SW480 (cell line): ENCODE measurements at places on chromosomes 5 and 9.
A peak's percentile ranks its signal among the peaks of the same experiment; 100 is the strongest.

DNA sequence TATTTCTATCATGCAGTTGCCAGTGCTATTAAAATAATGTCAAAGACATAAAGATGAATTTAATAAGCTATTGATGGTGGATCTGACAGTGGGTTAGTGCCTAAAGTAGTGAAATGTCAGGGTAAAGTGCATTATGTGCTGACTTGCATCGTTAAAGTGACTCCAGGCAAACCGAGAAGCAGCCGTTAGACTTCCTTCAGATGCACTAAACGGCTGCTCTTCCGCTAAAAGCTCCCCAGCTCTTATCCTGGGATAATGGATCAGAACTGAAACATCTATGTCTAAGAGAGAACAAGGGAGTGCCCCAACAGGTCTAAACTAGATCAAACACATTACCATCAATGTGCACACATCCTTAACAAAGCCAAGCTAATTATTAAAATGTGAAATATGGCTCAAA, 468.2 kb downstream of the NTRK2 start:
- DNase-seq = no peak

GRCh38 chr5:71586052-71586940, 844 bp upstream of the MCCC2 start:
- DNase-seq = peak; percentile 86

- DNase-seq = no peak
Measured at GRCh38 chr5:1113332-1113690, 1.4 kb upstream of the SLC12A7 start.

- DNase-seq = no peak
Measured at GRCh38 chr9:107907255-107907654, 417.7 kb upstream of the KLF4 start.

- no peak for DNase-seq
Measured at GRCh38 chr9:84059936-84060335, 79.3 kb downstream of the RMI1 start.

DNA sequence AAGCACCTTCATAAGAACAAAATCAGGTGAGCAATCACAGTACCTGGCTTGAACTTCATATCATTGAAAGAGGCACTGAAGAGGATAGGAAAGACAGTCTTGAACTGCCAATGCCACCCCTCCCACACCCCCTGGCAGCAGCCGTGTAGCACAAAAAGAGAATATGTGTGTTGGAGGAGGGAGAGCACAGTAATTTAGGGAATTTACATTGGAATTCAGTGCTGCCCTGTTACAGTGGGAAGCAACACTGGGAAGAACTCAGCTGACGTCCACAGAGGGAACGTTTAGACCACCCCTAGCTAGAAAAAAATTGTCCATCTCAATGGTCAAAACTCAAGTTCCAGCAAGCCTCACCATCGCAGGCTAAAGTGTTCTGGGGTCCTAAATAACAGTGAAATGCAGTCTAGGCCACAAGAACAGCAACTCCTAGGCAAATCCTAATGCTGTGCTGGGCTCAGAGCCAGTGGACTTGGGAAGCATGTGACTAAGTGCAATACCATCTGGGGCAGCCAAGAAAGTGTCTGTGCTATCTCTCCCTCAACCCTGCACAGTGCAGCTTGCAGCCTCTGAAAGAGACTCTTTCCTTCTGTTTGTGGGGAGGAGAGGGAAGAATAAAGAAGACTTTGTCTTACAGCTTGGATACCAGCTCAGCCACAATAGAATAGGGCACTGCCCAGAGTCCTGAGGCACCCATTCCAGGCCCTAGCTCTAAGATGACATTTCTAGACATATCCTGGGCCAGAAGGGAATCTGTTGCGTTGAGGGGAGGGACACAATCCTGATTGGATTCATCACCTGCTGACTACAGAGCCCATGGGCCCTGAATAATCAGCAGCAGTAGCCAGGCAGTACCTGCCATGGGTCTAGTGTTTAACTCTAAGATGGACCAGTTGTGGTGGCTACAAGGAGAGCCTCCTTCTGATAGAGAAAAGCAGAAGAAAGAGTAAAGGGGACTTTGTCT, 62.1 kb upstream of the VLDLR start:
- DNase-seq = no peak

- no peak for DNase-seq
Measured at GRCh38 chr9:131282688-131283422, 6.5 kb upstream of the FAM78A start.

DNA sequence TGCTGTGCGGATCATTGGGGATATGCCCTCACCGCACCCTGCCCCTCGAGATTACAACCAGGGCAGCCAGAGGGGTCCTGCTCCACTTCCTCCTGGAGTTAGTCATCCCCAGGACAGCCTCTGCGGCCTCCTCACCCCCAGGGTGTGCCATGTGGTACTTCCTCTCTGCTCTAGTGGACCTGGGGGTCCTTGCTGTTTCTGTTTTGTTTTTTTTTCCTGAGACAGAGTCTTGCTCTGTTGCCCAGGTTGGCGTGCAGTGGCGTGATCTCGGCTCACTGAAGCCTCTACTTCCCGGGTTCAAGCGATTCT, 5.2 kb upstream of the FCN1 start:
- DNase-seq = no peak

GRCh38 chr9:18705796-18706392, 231.9 kb downstream of the ADAMTSL1 start:
- no peak for DNase-seq

- no peak for DNase-seq
Measured at GRCh38 chr9:14173713-14174112, 140.2 kb downstream of the NFIB start.

DNA sequence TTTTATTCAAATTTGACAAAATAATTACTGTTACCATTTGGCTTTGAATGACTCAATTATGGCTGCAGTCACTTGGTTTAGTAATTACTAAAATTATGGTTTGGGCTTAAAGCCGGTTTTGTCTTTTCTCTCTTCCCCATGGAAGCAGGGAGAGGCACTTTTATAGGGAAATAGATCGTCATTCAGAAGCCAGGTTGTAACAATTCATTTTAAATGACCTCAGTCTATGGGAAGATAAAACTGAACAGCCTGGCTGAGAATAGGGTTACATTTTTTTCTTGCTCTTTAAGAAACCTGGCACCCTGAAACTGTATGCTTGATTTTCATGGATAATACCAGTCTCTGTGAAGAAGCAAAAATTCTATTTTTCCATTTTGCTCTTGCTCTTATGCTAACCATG, 169.8 kb downstream of the SMC2 start:
- no peak for DNase-seq

DNA sequence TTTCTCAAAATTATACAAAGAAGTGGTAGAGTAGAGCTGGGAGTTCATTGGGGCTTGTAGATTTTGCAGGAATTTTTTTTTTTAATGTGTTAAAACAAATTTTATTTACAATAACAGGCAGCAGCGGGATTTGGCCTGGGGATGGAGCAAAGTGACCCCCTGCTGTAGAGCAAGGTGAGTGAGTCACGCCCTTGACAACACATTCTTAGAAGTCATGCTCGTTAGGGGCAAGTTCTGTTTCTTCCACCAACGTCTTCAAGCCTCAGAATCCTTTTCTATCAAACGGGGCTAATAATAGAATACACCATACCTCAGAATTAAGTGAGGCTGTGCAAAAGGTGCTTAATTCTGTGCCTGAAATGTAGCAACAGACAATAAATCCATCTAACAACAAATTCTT, 1.1 kb upstream of the ANKDD1B start:
- DNase-seq = no peak

GRCh38 chr5:54897001-54897400, 88.4 kb downstream of the ESM1 start:
- DNase-seq = no peak

- no peak for DNase-seq
Measured at GRCh38 chr5:98349251-98349989, 424.0 kb upstream of the RGMB start.

GRCh38 chr5:36644727-36645126, 38.3 kb downstream of the SLC1A3 start:
- DNase-seq = no peak

DNA sequence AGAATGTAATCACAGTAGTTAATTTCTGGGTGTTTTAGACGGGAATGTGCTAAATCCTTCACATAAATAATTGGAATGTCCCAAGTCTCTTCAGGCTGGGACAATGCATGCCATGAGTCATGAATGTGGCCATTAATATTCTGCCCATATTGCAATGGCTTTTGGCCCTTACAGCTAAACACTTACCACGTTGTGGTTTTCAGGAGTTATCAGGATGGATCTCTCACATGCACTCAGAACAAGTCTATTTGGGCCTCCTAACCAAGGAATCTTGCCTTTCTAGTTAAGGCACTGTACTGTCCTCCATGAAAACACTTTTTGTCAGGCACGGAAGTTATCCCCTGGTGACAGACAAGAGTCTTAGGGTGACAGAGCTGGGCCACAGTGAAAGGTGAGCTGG, 32.7 kb downstream of the PKD2L2 start:
- peak; percentile 34 for DNase-seq

- DNase-seq = no peak
Measured at GRCh38 chr5:92380069-92380770, 997.1 kb upstream of the ARRDC3 start.

- DNase-seq = no peak
Measured at GRCh38 chr5:35921930-35922329, 16.5 kb downstream of the CAPSL start.

DNA sequence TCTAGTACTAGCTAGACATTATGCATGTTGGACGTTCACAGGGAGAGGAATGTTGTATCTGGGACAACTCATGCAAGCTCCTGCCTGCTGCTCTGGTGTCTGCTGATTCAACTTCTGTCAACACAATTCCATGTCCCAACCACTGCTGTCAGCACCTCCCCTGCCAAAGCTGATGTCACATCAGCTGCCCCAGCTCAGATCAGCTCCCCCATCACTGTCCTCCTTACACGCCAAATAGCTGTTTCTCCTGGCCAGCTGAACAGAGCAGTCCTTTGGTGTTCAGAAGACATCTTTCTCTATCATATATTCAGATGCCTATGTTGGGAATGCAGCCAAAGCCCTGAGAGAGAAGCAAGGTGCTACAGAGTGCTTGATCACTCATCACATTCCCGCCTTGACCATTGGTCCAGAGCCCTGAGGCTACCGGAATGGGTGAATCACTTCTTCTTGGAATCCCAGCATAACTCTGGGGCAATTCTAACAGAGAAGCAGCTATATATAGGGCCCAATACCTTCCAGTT, 223.3 kb downstream of the SEC61B start:
- DNase-seq = no peak

- DNase-seq = no peak
Measured at GRCh38 chr9:92377876-92378275, 26.5 kb downstream of the OGN start.

DNA sequence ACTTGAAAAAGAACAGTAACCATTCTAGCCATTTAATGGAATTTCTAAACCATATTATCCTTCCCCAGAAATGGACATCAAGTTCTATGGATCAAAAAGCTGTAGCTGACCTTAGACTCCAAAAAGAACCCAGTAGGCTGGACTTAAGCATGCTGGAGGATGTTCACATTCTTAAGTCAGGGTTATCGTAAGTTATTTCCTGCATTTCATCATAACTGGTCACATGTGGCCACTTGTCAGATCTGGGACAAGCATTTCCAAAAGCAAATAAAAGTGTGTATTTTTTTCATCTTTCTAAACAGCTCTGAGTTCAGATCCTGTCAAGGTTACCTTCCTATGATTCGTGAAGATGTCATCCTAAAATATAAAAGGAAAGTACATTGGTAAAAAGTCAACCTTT, 274.5 kb upstream of the PTGER4 start:
- DNase-seq = no peak

DNA sequence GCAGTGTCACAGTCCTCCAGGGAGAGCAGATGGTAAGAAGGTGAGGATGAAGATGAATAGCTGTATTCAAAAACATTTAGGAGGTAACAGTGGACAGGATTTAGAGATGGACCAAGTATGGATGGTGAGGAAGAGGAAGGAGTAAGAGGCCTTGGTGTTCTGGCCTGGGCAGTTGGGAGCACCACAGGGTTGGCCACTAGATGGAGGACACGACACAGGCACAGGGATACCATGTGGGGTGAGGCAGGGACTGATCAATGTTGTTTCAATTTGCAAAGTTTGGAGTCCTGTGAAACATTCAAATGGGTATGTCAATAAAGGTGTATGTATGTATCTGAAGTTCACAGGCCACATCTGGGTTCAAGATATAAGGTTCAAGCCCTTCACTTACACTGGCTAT, 141.1 kb upstream of the RASEF start:
- DNase-seq = no peak

- DNase-seq = peak; percentile 25
Measured at GRCh38 chr5:142506046-142506445, 179.8 kb downstream of the FGF1 start.

DNA sequence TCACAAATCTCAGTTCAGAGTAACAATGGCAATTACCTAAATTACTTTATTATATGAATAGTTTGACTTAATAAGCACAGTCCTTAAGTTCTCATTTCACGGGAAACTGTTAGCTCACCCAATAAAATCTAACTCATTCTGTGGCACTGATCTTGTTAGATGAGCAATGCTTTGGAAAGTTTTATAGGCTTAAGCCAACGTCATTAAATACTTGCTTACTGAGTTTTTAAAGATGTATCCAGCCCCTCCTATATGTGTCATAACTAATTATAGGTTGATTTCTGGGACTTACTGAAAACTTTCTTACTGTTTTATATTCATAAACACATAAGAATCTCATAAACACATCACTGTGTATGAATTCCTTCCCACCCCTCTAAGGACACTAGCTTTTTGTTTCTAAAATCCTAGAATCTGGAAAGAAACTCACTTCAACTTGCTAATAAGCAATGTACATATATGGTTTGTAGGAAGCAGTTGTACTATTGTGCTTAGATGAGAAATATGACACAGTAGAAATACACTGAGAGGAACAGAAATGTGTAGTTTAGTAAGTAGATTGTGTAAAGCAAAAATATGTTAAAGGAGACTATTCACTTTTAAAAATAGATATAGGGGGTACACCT, 14.1 kb upstream of the MARCOL start:
- DNase-seq = no peak

DNA sequence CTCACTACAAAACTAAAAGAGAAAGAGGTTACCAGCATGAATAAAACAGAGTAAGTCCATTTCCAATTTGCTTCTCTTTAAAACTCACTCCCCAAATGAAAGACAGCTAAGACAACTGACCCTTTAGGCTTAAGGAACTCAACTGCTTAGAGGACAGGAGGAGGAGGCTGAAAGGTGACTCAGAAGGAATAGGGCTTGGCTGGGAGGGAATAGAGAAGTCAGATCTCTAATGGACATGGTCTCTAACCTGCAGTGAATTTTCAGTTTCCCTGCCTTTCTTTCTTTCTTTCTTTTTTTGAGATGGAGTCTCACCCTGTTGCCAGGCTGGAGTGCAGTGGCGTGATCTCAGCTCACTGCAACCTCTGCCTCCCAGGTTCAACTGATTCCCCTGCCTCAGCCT, 261.8 kb upstream of the CLINT1 start:
- no peak for DNase-seq

DNA sequence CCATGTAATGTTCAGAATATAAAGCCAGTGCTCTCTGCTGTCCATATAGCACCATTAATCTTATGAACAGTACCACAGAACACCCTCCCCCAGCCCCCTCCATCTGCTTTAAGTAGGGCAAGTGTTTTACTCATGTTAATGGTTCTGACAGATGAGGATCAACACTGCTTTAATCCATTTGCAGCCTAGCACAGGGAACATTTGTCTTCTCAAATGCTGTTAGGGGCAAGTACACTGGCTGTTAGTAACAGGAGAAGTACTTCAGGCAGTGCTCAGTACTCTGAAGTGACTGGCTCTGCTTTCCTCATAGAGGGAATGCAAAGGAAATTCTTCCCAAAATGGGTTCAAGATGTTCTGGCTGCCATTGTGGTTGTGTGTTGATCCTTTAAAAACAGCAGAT, 202.6 kb downstream of the DCP2 start:
- no peak for DNase-seq
